ENCODE measurements at places on chromosomes 16 and 17.

DNA sequence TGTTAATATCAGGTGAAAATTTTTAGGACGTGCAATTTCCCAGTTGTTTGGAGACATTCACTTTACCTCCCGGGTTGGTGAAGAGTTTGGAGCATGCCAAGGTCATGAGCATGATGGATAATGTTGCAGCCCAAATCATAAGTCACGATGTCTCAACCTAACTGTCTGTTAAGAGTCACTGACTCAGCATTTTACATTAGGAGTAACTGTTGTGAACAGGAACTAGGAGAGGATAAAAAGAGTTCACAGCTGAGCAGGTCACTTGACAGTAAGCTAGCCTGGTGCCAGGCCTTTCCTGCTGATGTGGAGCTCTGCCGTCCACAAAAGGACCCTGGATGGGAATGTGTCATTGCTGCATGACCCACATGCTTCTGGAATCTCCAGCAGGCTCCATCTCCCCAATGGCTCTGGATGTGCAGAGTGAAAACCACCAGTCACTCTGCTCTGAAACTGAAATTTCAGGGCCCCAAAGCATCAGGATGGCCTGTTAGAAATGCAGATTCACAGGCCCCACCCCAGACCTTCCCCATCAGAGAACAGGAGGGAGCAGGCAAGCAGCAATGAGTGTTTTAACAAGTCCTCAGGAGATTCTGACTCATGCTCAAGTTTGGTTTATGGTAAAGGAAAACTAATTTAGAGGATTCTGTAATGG, 371.6 kb upstream of the MAF start:
- no peak for DNase-seq

DNA sequence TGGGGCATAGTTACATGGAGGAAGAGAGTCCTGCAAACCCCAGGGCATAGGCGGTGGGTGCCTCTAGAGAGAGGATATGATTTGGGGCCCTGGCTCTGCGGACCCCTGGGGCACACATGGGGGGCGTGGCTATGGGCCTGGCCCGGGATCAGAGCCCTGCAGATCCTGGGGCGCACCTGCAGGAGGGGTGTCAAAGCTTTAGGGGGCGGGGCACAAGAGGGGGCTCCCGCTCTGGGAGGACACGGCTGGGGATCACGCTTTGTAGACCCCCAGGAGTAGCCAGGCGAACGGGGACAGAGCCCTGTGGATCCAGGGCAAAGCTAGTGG, 497 bp downstream of the BCL7C start:
- no peak for DNase-seq

DNA sequence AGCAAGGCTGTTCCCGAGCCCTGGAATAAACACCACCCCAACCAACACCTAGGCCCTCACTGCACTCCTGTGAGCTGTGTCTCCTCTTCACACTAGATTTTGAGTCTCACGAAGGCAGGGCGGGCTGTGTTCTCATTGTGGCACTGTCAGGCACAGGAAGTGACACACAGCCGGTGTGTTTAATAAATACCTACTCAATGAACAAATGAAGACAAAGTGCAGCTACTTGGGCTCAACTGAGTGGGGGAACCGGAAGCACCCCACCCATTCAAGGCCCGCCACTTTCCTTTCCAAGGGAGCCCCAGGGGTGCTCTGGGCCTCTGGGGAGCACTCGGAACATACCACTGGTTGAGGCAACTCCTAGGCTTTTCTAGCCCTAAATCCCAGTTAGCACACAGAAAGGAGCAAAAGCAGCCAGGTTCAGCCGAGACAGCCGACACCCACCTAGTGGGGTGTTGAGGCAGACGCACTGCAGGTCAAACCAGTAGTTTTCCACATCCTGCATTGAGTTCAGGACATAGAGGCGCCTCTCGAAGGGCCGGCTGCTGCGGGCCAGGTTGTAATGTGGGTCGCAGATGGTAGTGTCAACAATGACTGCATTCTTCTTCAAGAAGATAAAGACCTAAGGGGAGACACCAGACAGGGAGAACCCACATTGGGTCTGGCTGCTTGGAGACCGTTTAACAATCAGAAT, 57.7 kb downstream of the GTF3C1 start:
- DNase-seq = no peak

- DNase-seq = peak; percentile 98
Measured at GRCh38 chr16:19578378-19578971, 23.0 kb downstream of the VPS35L start.

GRCh38 chr16:10972108-10972818, 27.9 kb downstream of the CLEC16A start:
- no peak for DNase-seq

GRCh38 chr17:51132964-51133319, 12.3 kb upstream of the SPAG9 start:
- DNase-seq = no peak

- no peak for DNase-seq
Measured at GRCh38 chr17:2935632-2936031, 127.8 kb downstream of the OR1D5 start.

DNA sequence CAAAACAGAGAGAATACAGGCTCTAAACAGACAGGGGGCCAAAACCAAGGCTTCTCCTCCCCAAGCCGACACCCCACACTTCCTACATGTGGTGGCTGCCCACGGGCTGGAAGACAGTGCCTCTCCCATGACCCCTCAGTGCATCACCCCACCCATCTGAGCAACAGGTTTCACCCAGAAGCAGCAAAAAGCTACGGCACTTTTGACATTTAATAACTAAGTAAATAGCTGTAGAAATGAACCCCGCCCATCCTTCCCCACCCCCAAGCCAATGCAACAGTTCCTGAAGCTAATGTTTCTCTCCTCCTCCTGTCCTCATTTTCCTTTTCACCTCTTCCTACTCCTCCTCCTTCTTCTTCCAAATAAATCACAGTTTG, 9.9 kb upstream of the SOX9 start:
- DNase-seq = no peak

- DNase-seq = no peak
Measured at GRCh38 chr17:45246861-45247428, 14.9 kb downstream of the SPATA32 start.

- no peak for DNase-seq
Measured at GRCh38 chr17:76026714-76027158, 370 bp downstream of the EVPL start.

- no peak for DNase-seq
Measured at GRCh38 chr16:49663081-49664065, 192.5 kb downstream of the ZNF423 start.

DNA sequence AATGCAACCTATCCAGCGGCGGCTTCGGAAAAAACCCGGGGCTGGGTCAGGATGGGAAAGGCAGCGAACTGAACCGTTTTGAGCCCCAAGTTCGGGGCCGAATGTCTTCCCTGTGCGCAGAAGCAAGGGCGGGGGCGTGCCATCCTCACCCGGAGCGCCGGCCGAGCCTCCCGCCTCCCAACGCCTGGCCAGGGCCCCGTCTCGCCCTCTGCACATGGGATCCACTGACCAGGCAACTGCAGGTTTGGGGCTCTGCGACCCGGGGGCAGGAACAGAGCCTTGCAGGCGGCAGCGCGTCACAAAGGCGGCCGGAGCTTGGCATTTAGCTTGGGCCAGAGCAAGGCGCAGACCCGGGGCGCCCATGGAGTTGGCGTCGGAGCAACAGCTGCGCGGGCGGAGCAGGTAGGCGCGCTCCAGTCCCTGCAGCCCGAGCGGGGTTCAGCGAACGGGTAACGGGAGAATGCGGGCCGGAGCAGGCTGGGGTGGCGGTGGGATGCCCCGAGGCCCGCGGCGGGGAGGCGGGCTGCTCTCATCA, at the start of gene FBXO39:
TSS of gene FBXO39 (plus strand) at position 345 of the 535 bp plus-strand sequence. CDS start 3,654 bp downstream, outside the sequence.
- DNase-seq = no peak

DNA sequence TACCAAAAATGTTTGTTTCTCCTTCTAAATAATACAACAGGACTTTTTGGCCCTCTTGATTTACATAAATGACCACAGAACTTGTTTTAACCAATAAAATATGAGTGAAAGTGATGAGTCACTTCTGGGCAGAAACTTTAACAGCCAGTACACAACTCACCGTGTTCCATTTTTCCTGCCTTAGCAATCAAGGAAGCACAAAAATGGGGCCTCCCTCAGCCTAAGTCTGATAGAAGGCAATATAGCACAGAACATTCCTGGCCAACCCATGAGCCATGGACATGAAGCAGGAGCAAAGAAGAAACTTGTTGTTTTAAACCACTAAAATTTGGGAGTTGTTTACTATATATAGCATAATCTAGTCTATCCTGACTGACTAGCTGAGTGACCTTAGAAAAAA, 61.1 kb upstream of the MTMR4 start:
- no peak for DNase-seq

- DNase-seq = no peak
Measured at GRCh38 chr17:57666201-57666870, 78.8 kb downstream of the CCDC182 start.

GRCh38 chr17:44604116-44604761, 47.0 kb downstream of the FZD2 start:
- DNase-seq = no peak

All from Ammon's horn (tissue), 1 donor.